ENCODE measurements at places on chromosomes 1 and 21.
A peak's percentile ranks its signal among the peaks of the same experiment; 100 is the strongest.

- no peak for DNase-seq
Observed at GRCh38 chr1:212669600-212669999, 30.0 kb downstream of the BATF3 start.

DNA sequence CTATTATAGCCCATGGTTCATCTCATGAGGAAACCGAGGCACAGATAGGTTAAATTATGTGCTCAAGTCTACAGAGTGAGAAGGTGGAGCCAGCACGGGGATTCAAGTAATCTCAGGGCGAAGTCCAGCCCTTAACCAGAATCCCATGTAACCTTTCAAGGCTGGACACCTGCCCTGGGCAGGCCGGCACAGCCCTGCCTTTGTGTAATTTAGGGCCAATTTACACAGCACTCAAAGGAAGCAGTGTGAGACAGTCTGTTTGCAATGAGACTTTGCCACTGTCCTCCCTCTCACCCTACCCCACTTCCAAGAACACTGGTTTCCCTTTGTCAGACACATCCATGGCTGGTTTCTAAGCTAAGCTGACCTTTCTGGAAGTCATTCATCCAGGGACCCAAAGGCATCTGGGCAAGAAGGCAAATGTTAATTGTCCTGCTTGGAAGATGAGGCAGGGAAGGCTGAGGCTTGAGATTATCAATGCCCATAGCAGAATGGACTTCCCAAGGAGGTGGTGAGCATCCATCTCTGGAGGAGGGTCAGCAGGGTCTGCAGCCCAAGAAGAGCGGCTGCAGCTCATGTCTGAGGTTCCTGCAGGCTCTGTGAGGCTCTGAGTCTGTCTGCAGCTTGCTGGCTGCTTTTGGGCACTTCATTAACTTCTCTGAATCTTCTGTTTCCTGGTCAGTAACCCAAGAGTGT lies 159.2 kb downstream of the TRABD2B start:
- DNase-seq, result no peak

- DNase-seq, result peak; percentile 92
Observed at GRCh38 chr1:22831729-22832413, 121.2 kb downstream of the EPHB2 start.

DNA sequence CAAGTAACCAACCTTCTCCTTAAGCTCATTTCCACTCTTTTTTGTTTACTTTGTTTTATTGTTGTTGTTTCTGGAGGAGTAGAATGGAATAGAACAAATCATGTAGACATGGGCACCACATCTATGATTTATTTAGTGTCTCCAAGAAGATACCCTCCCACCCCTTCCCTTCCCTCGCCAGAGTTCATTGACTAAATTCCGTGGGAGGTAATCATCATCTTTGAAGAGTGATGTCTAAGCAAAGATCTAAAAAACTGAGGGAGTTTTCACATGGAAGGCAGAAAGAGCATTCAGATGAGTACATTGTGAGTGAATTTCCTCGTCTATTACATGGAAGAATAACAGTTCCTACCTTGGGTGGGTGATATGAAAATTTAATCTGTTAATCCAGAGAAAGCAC lies 136.2 kb downstream of the SEC16B start:
- DNase-seq, result no peak

Measured in suppressor macrophage treated with lipopolysaccharide for 1 hour (primary cell).